GDM1 (cell line): ENCODE measurements at places on chromosomes 12 and 14.

GRCh38 chr14:36467332-36467731 is 52.7 kb downstream of the NKX2-1 start:
- DNase-seq: no peak

- no peak for DNase-seq
These were observed 5.3 kb downstream of the ALDH1L2 start for GRCh38 chr12:105078712-105079570.

GRCh38 chr12:7991535-7991934 is 41.0 kb upstream of the FOXJ2 start:
- no peak for DNase-seq

DNA sequence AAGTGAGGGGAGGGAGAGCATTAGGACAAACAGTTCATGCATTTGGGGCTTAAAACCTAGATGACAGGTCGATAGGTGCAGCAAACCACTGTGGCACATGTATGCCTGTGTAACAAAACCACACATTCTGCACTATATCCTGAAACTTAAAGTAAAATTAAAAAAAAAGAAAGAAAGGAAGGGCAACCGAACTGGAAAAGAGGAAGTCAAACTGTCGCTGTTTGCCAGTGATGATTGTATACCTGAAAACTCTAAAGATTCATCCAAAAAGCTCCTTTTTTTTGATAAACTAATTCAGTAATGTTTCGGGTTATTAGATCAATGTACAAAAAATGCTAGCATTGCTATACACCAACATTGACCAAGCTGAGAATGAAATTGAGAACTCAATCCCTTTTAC is 259.0 kb upstream of the ALG10 start:
- DNase-seq: no peak

DNA sequence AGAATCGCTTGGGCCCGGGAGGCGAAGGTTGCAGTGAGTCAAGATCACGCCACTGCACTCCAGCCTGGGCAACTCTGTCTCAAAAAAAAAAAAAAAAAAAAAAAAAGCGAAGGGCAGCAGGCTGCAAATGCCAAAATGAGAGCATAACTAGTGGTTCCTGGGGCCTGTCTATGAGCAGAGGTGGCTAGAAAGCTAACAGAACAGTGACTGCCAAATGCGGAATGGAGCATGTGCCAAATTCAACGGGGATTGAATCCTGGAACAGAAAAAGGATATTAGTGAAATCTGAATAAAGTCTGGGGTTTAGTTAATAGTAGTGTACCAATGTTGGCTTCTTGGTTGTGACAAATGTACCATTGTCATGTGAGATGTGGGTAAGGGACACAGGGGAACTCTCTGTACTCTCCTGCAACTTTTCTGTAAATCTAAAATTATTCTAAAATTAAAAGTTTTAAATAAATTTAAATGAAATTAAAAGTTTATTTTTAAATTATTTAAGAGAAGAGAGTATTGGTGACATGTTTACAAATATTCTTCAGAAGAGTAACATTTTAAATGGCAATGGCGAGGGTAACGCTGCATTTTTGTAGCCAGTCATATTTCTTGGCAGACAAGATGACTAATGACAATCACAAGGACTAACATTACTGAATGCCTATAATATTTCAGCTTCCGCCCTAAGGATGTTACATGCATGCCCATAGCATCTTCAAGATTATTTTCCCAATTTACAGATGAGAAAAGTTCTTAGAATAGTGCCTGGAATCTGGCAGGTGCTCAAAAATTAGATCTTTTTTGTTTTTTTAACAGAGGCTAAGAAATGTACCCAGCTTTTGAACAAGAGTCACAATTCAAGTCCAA is 28.9 kb upstream of the NUDT4 start:
- DNase-seq: no peak

DNA sequence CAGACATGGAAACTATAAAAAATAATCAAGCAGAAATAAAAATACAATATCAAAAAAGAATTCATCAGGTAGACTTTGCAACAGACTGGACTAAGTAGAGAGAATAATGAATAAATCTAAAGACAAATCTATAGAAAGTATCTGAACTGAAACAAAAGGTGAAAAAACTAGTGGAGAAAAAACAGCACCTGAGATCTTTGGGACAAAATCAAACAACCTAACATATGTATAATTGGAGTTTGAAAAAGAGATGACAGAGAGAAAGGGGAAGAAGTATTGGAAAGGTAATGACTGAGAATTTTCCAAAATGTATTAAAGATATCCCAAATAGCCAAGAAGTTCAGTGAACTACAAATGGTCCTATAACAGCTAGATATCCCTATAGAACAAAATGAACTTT is 245.4 kb downstream of the IPO8 start:
- DNase-seq: no peak

GRCh38 chr14:104424406-104425072 is 155.0 kb upstream of the C14orf180 start:
- DNase-seq: no peak

DNA sequence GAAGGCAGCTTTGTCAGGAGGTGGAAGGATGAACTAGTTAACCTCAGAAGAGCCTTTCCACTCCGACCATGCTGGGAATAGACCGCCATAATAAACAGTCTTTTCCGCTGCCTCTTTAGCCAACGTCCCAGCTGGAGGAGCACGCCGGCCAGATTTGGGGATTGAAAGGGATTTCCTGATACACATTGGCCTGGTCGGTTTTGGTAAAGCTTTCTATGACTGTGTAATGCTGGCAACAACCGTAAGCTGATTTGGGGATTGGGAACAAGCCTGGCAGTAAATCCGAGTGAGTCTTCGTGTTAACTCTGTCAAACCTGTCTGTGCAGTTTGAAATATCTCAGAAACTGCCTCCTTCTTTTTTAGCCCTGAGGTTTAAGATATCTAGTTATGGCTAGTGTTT is 87.0 kb downstream of the DAD1 start:
- no peak for DNase-seq

- DNase-seq: no peak
These were observed 614.8 kb downstream of the DIO2 start for GRCh38 chr14:79596551-79596950.

- DNase-seq: peak; percentile 74
These were observed at the start of gene PYGL for GRCh38 chr14:50943943-50944646. PYGL (minus strand) TSS chr14:50944483; CDS start chr14:50944403, 80 bp downstream.

- no peak for DNase-seq
These were observed 4.3 kb upstream of the PPP2R5C start for GRCh38 chr14:101757064-101757838.

DNA sequence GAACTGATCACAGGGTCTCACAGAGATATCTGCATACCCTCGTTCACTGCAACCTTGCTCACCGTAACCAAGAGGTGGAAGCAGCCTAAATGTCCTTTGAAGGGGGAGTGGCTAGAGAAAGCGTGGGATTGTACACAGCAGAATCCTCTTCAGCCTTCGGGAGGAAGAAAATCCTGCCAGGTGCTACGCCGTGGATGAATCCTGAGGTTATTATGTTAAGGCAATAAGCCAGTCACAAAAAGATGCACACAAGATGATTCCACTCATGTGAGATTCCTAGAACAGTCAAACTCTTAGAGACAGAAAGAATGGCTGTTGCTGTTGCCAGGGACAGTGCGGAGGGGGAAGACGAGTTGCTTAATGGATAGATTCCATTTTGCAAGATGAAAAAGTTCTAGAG is 39.6 kb upstream of the SFSWAP start:
- no peak for DNase-seq

DNA sequence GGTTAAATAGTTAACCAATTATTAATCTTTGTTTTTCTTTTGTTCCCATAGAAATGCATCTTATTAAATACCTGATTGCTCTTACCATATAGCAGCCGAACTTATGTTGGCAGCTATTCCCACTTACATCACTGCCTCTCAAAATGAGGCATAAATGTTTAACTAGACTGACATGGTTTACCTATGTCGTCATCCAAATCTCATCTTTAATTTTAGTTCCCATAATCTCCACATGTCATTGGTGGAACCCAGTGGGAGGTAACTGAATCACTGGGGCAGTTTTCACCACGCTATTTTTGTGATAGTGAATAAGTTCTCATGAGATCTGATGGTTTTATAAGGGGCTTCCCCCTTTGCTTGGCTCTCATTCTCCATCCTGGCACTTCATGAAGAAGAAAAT is 499.2 kb upstream of the ATP2B1 start:
- no peak for DNase-seq

DNA sequence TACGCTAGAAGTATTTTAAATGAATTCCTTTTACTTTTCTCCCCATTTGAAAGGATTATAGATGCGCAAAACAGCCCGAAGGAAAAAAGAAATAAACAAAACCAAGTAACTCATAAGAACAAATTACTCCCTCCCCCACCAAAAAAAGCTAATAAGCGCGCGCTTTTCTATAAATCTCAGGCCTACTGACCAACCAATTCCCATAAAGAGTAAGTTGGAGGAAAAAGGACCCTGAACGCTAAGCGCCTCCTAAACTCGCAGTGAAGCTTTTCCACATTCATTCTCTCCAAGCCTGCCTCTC is 588 bp downstream of the MBIP start:
- DNase-seq: no peak

DNA sequence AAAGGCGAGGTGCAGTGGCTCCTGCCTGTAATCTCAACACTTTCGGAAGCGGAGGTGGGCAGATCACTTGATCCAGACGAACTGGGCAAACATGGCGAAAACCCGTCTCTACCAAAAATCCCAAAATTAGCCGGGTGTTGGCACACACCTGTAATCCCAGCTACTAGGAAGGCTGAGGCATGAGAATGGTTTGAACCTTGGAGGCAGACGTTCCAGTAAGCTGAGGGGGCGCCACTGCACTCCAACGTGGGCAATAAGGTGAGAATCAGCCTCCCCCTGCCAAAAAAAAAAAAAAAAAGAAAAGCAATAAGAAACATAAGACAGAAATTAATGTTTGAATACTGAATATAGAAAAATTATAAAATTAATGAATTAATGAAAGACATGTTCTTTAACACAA is 928.7 kb downstream of the LRFN5 start:
- DNase-seq: no peak

DNA sequence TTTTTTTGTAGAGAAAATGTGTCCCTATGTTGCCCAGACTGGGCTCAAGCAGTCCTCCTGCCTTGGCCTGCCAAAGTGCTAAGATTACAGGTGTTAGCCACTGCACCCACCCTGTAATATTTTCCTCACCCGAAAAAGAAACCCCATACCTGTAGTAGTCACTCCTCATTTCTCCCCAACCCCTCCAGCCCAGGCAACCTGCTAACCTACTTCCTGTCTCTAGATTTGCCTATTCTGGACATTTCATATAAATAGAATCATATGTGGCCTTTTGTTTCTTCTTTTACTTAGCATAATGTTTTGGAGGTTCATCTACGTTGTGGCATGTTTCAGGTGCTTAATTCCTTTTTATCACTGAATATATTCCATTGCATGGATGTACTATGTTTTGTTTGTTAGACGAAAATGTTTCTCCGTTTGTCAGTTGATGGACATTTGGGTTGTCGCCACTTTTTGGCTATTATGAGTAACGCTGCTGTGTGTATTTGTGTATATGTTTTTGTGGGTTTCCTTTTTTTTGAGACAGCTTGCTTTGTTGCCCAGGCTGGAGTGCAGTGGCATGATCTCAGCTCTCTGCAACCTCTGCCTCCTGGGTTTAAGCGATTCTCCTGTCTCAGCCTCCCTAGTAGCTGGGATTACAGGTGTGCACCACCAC is 6.2 kb downstream of the ANKRD13A start:
- no peak for DNase-seq

DNA sequence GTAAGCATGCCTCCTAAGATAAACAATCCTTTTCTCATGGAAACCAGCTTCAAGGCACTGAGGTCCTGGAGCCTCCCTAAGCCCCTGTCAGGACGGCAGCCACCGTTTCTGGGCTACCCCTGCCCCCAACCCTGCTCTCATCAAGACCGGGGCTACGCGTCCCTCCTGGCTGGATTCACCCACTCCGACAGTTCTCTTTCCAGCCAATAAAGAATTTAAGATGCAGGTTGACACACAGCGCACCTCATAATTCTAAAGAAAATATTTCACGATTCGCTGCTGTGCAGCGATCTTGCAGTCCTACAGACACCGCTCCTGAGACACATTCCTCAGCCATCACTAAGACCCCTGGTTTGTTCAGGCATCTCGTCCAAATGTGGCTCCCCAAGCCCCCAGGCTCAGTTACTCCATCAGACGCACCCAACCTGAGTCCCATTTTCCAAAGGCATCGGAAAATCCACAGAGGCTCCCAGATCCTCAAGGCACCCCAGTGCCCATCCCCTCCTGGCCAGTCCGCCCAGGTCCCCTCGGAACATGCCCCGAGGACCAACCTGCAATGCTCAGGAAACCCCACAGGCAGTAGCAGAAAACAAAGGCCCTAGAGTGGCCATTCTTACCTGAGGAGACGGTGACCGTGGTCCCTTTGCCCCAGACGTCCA is 336.3 kb downstream of the TMEM121 start:
- DNase-seq: no peak

DNA sequence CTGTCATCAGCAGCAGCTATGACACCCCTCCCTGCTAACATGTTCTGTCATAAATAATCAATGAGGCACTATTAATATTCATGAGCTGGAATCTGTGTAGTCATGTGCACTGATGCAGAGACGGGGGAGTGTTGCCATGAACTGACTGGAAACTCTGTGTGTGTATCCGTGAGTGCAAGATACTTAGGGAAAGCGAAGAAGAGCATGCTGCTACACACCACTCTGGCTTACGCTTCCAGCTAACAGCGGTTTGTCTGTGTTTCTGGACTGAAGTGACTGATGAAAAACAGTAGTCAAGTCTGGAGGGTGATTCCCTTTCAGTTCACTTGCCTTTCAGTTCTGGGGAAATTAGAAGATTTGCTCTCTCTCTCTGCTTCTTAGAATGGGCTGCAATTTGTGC is 249.4 kb downstream of the PDZRN4 start:
- DNase-seq: no peak

GRCh38 chr14:102551995-102552705 is 40.3 kb upstream of the RCOR1 start:
- no peak for DNase-seq

GRCh38 chr14:23043754-23044153 is 1.7 kb downstream of the PSMB11 start:
- DNase-seq: no peak
